Left lung (tissue), 14 donors: ENCODE measurements at places on chromosomes 13 and 19.

- no peak for DNase-seq
Measured at GRCh38 chr13:64078025-64078424, 2662.4 kb upstream of the PCDH20 start.

DNA sequence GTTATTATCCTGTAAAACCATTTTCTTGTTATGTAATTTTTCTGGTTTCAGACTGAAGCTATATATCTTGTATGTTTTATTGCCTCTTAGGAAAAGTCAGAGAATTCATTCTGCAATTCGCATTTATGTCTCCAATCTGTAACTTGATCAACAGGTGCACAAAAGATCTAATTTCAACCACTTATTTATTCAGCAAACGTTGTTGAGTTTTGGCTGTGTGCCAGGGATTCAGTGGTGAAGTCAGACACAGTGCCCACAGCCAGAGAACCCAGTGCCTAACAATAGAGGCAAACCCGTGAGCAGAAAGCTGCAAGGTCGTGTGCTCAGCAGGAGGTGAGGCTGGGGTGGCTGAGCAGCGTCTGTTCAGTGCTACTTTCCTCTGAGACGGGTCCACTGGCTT is 119.5 kb upstream of the MCF2L start:
- DNase-seq, result peak; percentile 19

DNA sequence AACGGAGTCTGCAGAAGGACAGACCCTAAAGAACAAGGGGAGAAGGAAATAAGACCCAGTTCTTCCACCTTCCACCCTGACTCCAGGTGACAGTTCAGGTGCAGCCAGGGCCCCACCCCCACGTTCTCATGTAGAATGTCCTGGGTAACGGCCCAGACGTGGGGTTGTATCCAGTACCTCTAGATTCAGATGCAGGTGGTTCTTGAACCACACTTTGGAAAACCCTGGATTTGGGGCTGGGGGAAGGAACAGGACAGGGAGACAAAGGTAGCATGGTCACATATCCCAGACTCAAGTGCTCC is 2.2 kb downstream of the DMPK start:
- DNase-seq, result no peak

- no peak for DNase-seq
Measured at GRCh38 chr13:26324867-26325266, 70.9 kb downstream of the CDK8 start.

GRCh38 chr13:79427883-79428282 is 21.8 kb upstream of the RBM26 start:
- no peak for DNase-seq

- no peak for DNase-seq
Measured at GRCh38 chr13:98110749-98111148, 32.1 kb upstream of the FARP1 start.

- no peak for DNase-seq
Measured at GRCh38 chr13:27170221-27170515, 1.4 kb downstream of the USP12 start.

DNA sequence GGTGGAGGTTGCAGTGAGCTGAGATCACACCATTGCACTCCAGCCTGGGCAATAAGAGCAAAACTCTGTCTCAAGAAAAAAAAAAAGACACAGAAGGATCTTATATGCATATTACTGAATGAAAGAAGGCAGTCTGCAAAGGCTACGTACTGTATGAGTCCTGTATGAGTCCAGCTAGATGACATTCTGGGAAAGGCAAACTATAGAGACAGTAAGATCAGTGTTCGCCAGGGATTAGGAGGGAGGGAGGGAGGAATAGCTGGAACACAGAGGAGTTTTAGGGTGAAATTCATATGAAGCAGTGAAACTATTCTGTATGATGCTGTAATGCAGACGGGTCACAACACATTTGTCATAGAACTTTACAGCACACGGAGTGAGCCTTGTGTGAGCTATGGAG is 165.9 kb upstream of the RNF113B start:
- DNase-seq, result no peak

DNA sequence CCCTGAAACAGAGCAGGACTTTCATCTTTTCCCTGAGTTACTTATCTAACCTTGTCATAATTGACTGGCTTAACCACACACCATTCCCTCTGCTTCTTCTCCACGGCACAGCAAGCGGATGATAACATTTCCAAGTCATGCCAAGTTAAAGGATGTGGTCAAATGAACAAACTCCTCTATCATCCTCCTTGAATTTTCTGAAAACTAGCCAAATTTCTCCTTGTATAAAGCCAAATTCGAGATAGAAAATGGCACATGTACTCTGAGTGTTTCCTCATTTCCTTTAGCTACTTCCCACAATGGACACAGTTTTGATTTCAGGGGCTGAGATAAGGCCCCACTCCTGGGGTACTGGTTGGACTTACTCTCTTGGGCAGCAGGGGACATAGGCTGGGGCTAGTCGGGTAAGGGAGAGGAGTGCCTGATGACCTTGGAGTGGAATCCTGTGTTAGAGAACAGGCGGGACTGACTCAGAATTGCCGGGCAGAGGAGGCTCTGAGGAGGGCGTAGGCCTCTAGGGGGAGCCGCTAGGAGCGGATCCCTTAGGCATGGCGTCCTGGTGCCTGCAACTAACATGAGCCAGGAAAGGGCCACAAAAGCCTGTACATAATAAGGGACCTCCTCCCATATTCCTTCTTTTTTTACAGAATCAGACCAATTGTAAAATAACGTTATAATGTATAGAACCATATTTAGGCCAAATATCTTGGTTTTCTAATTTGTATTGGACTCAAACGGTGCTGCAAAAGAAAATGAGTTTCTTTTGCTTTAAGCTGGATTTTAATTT is 20.3 kb upstream of the TMTC4 start:
- peak; percentile 42 for DNase-seq

DNA sequence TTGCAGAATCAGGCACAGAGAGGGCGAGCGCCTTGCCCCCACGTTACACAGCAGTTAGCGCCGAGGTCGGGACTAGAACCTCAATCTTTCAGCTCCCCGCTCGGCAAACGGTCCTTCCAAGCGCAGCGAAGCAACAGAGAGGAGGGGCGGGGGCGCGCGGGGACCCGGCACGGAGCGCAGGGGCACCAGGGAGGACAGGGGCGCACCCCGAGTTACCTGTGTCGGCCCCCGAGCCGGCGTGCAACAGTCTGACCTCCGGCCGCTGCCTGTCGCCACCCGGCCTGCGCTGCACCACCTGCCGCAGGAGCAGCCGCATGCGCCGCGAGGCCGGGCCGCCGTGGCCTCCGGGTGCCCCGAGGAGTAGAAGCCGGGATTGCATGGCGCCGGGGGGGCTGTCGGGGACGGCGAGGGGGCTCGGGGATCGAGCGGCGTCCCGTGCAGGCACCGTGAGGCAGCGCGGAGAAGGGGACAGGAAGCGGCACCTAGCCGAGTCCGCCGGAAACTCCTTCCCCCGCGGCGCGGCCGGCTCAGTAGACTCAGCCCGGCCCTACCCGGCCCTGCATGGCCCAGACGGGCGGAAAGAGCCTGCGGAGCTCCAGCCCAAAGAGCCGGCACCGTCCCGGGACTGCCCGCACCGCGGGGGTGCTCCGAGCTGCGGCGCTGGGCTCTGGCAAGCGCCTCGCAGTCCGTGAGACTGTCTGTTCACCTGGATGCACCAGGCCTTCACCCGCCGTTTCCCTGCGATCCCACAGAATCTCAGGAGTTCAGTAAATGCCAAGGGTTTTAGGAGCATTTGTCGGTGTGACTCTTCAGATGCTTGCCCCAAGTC is at the start of gene VWA8:
Gene VWA8 (minus strand): TSS at position 473 of the 829 bp plus-strand sequence. CDS start 94 bp downstream, at position 379.
- DNase-seq, result peak; percentile 94

GRCh38 chr13:37074703-37075102 is 15.2 kb upstream of the SUPT20H start:
- DNase-seq, result peak; percentile 39

DNA sequence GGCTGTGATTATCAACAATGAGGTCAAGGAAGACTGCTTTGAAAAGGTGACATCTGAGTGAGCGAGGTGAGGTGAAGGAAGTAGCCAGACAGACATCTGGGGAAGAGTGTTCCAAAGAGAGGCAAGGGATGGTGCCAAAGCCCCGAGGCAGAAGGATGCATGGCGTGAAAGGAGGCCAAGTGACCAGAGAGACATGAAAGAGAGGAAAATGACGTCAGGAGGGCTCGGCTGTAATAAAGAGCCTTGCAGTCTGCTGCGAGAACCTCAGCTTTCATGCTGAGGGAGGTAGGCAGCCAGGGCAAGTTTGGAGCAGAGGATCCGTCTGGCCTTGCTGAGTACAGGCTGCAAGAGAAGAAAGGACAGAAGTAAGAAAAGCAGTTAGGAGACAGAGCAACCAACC is 50.8 kb downstream of the FOXO1 start:
- no peak for DNase-seq

- no peak for DNase-seq
Measured at GRCh38 chr13:46665633-46666482, 112.9 kb downstream of the LRCH1 start.

- DNase-seq, result no peak
Measured at GRCh38 chr13:43482026-43482425, 304.7 kb downstream of the ENOX1 start.

DNA sequence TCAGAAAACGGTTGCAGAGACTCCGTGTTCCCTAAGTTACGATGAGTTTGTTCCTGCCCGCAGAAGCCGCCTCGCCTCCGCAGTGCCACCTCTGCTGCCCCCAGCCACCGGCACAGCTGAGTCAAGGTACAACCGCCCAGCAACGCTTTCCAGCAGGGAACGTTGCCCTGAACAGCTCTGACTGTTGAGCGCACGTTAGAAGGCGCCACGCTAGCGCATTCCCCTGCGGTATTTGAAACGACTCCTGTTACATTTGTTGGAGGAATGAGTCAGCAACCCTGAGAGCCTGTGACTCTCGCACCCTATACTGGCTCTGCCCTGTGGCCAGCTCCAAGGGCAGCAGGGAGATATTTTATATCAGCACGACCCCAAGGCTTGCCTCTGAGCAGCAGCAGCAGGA is 302.8 kb downstream of the TEX29 start:
- DNase-seq, result no peak

- peak; percentile 96 for DNase-seq
Measured at GRCh38 chr19:58154679-58155648, 4.4 kb upstream of the ZNF329 start.

GRCh38 chr13:27496536-27497273 is 46.3 kb upstream of the MTIF3 start:
- DNase-seq, result no peak

- DNase-seq, result no peak
Measured at GRCh38 chr19:49896863-49897621, at the start of gene IL4I1. TSS of gene IL4I1 (minus strand) at chr19:49896887. CDS start at chr19:49896160, 727 bp downstream.

DNA sequence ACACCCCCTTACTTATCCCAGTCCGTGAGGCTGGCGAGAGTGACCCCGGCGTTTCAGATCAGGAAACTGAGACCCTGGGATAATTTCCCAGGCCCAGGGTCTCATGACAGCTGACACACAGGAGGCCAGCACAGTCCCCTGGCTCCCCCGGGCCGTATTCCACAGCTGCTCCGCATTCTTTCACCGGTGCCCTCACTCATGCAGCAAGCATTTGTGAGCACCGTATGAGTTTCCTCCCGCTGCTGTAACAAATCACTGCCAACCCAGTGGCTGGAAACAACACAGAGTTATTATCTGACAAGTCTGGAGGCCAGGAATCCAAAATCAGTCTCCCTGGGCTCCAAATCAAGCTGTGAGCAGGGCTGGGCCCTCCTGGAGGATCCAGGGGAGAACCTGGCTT is 21.3 kb downstream of the GADD45B start:
- no peak for DNase-seq

DNA sequence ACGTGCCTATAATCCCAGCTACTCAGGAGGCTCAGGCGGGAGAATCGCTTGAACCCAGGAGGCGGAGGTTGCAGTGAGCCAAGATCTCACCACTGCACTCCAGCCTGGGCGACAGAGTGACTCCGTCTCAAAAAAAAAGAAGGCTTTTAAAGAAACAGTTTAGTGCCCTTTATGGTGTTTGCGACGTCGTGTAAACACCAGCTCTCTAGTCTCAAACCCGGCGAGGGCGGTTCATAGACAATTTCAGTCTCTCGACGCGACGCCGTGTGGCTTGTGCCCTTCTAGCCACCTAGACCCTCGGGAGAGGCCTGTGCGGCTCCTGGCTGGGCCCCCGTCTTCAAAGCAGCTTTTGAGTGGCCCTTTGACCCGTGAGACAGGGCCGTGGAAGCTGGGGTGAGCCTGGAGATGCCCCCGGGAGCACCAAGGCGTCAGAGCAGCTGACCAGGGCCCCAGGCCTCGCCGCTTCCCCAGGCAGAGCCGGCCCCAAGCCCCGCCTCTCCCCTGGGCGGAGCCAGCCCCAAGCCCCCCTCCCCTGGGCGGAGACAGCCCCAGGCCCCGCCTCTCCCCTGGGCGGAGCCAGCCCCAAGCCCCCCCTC is 5.0 kb upstream of the MADCAM1 start:
- peak; percentile 70 for DNase-seq

- DNase-seq, result no peak
Measured at GRCh38 chr19:35284153-35285094, 2.1 kb downstream of the HAMP start.

DNA sequence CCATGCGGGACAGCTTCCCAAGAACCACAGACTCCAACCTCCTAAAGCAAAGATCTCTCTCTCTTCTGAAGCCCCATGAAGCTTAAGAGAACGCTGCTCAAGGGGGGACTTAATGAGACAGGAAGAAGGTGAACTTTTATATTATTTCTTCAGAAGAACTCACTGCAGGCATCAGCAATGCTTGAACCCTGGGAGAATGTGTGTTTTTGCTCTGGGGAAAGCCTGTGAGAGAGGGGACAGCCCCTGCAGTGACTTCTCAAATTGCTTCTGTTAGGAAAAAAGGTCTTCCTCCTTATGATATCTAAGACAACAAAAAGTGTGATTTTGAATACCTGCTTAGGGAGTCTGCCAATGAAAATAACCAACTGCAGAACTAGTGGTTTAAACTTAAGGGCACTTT is 23.0 kb downstream of the GJA3 start:
- no peak for DNase-seq

DNA sequence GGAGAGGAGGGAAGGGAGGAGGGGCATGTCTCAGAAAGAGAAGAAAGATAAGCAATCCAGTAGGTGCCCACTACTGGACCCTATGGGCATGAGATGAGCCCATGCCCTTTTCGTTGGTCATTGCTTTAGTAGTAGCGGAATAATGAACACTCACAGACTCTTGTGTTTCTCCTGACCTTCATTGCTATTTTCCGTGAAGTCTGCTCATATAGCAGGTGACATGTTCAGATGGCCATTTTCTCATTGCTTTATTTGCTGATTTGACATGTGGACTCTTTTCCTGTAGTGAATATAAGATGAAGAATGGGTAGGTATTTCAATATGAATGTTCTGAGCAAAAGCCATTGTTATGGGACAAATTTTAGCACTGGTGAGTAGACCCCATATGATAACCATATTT is 16.4 kb downstream of the WDFY2 start:
- no peak for DNase-seq
